ENCODE measurements at places on chromosomes 7 and 10.

- DNase-seq, result peak; percentile 30
Measured at GRCh38 chr10:35217455-35217854, 90.8 kb downstream of the CREM start.

DNA sequence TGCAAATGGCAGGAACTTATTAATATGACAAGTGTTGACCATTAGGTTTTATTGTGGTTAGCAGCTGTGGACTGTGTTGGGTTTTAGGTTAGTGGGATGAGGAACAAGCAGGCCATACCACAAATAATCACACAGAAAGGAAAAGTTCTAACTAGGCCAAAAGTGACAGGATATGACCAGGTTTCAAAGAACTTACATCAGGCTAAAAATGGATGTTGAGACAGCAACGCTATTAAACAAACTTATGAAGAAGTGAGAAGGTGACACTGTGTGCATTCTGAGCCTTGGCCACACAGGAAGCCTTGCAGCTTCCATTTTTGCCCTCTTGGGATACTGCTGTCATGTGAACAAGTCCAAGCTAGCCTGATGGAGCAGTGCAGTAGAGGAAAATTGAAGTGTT lies 568.8 kb downstream of the HTR7 start:
- DNase-seq, result no peak

- DNase-seq, result no peak
Measured at GRCh38 chr7:69129524-69129923, 468.8 kb upstream of the AUTS2 start.

- DNase-seq, result no peak
Measured at GRCh38 chr10:129699722-129700340, 232.8 kb downstream of the MGMT start.

GRCh38 chr10:3340127-3340730 lies 167.6 kb upstream of the PITRM1 start:
- no peak for DNase-seq

DNA sequence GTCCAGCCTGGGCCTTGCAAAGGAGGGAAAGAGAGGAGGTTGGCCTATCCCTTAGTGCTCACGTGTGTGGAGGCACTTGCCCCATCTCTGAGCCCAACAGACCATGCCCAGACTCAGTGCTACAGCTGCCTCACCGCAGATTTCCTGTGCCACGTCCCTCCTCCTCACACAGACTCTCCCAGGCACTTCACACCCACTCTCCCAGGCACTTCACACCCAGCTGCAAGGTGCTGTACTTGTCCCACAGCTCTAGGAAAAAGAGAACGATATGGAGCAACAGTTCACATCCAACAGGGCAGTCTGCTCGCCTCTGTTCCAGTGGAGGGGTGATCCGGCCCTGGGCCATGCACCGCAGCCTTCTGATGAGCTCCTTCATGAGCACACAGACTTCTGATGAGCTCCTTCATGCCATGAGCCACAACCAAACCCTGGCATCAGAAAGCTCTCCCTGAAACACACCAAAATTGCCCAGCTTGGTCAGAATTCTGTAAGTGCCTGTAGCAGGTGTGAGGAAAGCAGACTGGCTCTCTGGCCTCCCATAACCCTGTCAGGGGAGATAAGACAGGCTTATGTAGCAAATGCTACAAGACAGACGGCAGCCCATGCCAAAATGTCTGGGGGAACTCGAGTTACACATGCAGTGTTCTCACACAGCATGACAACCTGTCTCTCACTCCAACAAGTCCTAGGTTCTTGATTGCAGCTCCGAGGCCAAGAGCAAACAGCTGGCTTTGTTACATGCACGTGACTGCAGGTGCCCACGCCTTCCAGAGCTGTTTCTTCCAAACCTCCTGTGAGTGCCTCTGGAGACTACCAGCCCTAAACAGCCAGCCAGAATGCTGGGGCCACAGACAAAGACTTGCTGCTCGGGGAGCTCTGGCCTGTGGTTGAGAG lies 348.5 kb downstream of the GRID1 start:
- DNase-seq, result no peak

- DNase-seq, result no peak
Measured at GRCh38 chr10:110274072-110274627, 30.6 kb downstream of the SMNDC1 start.

GRCh38 chr10:130045091-130045652 lies 65.5 kb downstream of the C10orf143 start:
- no peak for DNase-seq

- DNase-seq, result no peak
Measured at GRCh38 chr10:34298346-34298818, 516.7 kb downstream of the PARD3 start.

DNA sequence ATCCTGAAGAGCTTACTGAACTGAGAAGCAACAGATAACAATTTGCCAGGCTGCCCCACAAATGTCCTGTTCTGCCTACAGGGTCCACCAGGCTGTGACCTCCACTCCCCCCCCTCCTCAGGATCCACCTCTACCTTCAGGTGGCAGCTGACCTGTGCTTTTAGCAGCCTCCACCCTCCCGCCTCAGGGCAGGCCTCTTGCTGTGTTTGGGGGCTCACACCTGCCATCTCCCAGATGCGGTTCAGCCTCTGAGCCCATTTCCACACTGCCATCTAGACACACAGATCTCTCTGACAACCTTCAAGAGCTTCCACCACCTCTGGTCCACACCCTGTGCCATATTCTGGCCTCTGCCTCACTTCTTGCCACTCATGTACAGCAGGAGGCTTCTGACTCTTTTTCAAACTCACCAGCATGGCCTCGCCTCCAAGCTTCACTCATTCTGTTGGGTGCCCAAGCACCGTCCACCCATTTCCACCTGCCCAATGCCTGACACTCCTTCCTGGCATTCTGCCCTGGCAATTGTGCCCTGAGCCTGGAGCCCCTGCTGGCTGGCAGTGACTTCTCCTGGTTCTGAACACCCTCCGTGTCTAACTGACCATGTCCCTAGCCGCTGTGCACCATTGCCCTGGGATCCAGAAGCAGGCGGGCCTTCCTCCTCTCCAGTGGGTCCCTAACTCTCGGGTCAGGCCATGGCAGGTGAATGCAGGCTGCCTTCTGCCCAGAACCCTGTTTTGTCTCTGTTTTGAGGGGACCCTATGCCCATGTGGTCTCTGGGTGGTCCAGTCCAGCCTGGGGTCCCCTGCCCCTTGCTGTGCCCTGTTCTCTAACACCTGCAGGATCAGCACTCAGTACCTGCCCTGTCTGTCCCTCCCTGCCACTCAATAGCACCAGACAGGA lies 18.5 kb downstream of the TMEM72 start:
- no peak for DNase-seq

- DNase-seq, result no peak
Measured at GRCh38 chr7:92131764-92132330, 2.4 kb downstream of the CYP51A1 start.

DNA sequence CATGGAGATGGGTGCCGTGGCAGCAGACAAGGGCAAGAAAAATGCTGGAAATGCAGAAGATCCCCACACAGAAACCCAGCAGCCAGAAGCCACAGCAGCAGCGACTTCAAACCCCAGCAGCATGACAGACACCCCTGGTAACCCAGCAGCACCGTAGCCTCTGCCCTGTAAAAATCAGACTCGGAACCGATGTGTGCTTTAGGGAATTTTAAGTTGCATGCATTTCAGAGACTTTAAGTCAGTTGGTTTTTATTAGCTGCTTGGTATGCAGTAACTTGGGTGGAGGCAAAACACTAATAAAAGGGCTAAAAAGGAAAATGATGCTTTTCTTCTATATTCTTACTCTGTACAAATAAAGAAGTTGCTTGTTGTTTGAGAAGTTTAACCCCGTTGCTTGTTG lies 25.9 kb downstream of the BAG3 start:
- no peak for DNase-seq

DNA sequence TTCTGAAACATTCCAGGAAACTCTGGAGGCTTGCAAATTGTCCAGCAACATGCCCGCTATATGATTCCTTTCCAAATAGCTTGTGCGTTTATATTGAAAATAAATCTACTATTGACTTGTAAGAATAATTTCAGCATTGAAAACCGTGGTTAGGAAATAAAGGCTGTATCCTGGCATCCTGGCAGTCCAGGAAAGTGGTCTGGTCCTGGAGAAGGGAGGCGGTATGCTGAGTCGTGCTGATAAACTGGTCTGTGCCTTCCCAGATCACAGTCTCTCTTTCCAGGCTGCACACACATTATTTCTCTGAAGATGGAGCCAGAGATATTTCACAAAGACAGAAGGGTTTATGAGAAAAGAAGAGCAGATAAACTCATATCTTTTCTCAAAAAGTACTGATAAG lies 350.1 kb upstream of the COBL start:
- DNase-seq, result no peak

GRCh38 chr7:155733582-155734444 lies 78.5 kb downstream of the SHH start:
- no peak for DNase-seq

GRCh38 chr7:132386201-132386681 lies 190.0 kb downstream of the PLXNA4 start:
- DNase-seq, result no peak

DNA sequence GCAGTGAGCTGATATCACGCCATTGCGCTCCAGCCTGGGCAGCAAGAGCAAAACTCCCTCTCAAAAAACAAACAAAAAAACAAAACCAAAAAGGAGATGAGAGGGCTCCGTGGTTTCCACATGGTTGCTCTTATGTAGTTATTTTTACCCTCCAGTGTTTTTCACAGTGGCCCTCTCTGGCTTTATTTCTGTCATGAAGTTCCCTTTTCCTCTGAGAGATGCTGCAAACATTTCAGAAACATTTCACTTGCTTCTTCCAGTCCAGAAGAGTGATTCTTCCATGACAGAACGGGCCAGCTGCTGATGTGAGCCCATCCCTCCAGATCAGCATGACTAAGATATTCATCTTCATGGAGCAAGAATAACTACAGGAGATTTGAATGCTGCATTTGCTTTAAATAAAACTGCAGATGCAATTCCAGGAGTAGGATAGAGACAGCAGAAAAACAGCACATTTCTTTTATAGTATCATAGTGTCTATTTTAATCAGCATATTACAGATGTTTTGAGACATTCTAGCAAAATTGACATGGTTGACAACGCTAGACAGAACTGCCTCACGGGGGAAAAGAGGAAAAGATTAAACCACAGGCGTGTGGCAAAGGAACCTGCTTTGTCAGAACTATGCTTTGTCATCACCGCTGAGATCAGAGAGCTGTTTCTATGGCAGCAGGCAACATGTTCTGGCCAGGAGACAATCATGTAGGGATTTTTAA lies 40.3 kb downstream of the NRCAM start:
- DNase-seq, result no peak
